Renal cortex interstitium (tissue), 15 donors: ENCODE measurements at places on chromosomes 1 and 21. TPM values are rescaled to one million over a fixed set of nuclear protein-coding genes. Genes with fewer than 3 reads are reported as not detected.

DNA sequence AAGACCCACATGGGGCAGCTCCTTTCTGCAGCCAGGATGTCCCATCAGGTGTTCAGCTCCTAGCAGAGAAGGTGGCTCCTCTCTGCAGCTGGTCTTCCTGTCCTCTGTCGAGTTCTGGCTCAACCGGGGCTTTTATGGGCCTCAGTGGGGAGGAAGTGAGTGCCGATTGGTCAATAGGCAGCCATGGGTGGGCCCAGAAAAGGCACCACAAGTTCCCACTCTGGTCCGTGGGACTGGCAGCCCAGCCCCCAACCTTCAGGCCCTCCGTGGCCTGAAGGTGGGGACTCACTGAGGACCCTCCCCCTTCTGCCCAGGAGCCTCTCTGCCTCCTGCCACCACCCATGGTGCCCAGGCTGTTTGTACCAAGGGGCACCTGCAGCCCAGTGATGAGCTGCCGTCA is 161.7 kb upstream of the DUSP10 start:
- no peak for DNase-seq

DNA sequence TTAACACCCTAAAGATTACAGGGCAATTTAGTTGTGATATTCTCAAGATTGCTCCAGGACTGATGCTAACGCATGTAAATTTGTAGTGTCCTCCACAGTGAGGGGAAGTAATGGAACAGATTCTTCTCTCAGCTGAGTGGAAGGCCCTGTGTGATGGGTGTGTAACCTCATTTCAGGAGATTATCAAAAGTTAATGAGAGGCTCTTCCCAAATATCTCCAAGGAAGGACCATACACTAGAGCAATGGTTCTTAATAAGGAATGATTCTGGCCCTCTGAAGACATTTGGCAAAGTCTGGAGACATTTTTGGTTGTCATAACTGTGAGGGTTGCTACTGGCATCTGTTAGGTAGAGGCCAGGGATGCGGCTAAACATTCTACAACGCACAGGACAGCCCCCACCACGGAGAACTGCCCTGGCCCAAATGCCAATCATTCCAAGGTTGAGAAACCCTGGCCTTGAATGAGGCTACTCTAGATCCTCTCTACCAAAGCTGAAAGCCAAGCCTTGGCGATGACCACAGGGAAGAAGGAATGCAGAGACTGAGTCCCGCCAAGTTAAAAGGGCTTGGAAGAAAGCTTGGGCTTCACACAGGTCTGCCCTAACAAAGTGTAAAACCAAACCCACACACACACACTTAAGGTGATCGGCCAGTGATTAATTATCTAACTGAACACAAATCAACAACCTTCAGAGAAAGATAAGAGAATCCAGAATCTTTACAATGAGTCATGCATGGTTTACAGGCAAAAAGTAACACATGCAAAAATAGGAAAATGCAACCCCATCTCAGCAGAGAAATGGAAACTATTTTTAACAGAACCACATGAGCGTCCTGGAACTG is 135.8 kb downstream of the SYF2 start:
- DNase-seq: no peak

The FAM3B gene
- 12.2 TPM for polyA plus RNA-seq

- no peak for DNase-seq
These were observed 23.2 kb downstream of the GALNT2 start for GRCh38 chr1:230090194-230090711.

DNA sequence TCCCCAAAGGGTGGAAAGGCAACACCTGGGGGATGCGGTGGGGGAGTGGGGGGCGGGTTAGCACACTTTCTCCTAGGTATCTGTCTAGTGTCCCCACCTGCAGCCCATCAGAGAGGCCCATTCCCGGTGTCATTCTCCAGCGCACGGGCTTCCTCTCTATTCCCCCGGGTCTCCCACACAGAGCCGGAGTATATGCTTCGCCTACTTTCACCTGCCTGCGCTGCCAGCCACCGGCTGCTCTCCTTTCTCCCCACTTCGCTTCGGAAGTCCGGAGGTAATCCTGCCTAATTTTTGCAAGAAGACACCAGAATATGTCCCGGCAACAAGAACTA is 852 bp downstream of the RGS7 start:
- DNase-seq: no peak

The GNG4 gene
- 4.5 TPM for polyA plus RNA-seq

DNA sequence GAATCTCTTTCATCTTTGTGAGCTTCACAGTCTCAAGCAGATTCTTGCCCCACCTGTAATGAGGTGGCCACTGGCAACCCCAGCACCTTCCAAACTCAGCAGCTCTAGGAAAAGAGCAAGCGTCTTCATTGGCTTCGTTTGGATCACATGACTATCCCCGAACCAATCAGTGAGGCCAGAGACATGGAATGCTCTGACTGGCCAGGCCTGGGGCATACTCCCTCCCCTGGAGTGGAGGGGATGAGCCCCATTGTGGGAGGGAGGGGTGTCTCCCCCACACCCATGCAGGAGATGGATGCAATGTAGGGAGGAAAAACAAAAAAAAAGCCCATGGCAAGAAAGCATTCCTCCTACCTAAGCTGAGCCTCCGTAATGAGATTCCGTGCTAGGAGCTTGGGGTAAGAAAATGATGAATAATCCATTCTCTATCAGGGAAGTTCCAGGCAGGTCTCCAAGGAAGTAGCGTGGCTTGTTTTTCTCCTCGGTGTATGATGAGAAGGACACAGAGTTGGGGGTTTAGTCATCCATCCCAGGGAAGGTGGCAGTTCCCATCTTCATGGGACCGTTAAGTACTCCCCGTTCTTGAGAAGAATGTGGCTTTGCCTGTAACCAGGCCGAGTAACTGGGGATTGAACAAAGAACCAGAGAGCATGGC is 32.7 kb downstream of the FHAD1 start:
- DNase-seq: no peak

- DNase-seq: no peak
These were observed 58.1 kb downstream of the SERBP1 start for GRCh38 chr1:67372136-67372535.

The POU3F1 gene
- polyA plus RNA-seq: 1.7 TPM

DNA sequence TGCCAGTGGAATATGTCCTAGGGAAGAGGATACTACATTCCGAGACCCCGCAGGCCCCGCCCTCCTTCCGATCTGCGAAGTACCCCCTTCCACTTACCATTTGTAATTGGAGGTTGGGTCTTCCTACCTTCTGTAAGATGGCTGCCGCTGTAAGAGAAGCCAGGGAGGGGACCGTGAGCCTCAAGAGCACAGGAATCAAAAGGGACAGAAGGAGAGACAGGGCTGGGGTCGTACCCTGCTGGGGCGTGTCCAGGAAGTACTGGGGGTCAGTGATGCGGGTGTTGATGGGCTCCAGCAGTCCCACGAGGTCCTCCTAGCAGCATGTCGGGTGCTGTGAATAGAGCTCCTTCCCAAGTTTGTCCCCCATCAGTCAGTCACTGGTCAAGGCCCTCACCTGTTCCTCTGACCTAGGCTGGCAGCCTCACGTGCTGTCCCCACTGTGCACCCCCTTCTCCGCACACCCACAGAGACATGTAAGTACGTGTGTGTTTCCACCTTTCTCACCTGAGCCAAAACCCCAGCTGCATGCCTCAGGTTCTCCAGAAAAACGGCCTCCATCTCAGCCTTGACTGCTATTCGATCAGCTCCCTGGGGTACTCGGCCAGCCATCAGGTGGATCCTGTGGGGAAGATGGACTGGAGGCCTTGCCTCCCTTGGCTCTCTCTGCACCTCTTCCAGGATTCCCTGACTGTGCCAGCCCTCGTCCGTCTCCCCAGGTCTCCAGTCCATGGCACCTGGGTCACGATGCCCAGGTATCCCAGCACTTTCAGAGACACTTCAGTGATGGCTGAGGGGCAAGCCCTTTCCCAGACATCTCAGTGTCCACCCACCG is 1.8 kb downstream of the HYI start:
- DNase-seq: no peak

DNA sequence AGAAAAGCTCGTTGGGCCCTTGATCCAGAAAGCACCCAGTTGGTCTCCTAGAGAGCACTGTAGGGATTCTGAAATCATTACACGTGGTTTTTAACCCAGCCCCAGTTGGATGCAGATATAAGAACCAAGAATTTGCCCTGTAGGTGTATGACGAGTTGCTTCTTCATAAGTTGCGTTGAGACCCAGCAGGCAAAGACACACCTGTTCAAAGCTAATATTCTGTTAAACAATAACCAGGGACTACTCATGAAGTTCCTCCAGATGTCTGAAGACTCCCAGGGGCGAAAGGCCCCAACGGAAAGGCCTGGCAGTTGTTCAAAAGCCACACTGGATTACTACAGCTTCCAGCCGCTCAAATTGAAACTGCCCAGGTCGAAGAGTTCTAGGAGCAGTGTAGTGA is 88.6 kb upstream of the HNRNPU start:
- DNase-seq: no peak

The CR1L gene
- 1.3 TPM for polyA plus RNA-seq
